Lower leg skin (tissue), 4 donors: ENCODE measurements at places on chromosomes 3 and 15. TPM values are rescaled to one million over a fixed set of nuclear protein-coding genes. Genes with fewer than 3 reads are reported as not detected.

The NXPE3 gene
- 2.5 TPM for total RNA-seq

The CCR9 gene
- total RNA-seq: not detected

The UQCC5 gene
- total RNA-seq: 29.5 TPM

The ADGRG7 gene
- total RNA-seq: not detected

The CCDC80 gene
- 10.3 TPM for total RNA-seq
